ENCODE measurements at places on chromosomes 4 and X.

GRCh38 chr4:153622778-153623240 lies 61.3 kb upstream of the TLR2 start:
- DNase-seq, result no peak

DNA sequence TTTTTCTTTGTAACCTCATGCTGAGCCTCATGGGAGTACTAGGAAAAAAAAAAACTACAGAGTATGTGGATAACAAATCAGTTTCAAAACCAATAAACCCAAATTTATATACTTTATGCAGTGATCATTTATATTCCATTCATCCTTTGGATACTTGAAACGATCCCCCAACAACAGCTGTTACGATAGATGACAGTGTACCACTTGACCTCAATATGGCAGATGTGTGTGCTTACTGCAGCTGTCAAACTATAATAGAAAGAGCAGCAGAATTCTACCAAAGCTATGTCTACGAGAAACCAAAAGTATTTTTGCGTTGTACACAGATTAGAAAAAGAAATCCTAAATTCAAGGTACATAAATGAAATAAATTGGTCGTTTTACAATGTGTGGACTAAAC lies 337.8 kb downstream of the PDGFC start:
- no peak for DNase-seq

DNA sequence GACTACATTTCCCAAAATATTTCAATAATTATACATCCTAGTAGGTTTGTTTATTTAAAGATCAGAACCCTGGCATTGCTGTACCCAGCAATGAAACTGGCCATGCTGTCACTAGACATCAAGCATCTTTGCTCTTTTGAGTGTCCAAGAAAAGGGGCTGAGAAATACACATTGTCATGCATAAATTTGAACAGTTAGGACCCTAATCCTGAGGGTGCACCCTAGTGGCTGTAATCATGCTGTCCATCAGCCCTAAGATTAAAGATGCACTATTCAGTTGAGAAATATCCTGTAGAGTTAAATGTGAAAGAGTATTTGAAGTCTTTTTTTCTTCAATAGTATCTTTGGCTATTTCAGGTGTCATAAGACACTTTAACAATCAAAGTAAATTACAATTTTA lies 108.8 kb downstream of the NFKB1 start:
- no peak for DNase-seq

GRCh38 chr4:125741825-125742452 lies 427.2 kb downstream of the FAT4 start:
- no peak for DNase-seq

Measured in stimulated activated CD8-positive, alpha-beta memory T cell treated with anti-CD3 and anti-CD28 coated beads, Interleukin-7, amount 100 ng/mL, for 24 hours (primary cell).